ENCODE measurements at places on chromosomes 3 and 15.

GRCh38 chr3:37772773-37773354 is 88.8 kb upstream of the CTDSPL start:
- H3K4me1 ChIP-seq = peaks cover 41% of the 10 kb centered on the region
- H3K27me3 ChIP-seq = peaks cover 8% of the 10 kb centered on the region
- H3K36me3 ChIP-seq = peaks cover 62% of the 10 kb centered on the region

DNA sequence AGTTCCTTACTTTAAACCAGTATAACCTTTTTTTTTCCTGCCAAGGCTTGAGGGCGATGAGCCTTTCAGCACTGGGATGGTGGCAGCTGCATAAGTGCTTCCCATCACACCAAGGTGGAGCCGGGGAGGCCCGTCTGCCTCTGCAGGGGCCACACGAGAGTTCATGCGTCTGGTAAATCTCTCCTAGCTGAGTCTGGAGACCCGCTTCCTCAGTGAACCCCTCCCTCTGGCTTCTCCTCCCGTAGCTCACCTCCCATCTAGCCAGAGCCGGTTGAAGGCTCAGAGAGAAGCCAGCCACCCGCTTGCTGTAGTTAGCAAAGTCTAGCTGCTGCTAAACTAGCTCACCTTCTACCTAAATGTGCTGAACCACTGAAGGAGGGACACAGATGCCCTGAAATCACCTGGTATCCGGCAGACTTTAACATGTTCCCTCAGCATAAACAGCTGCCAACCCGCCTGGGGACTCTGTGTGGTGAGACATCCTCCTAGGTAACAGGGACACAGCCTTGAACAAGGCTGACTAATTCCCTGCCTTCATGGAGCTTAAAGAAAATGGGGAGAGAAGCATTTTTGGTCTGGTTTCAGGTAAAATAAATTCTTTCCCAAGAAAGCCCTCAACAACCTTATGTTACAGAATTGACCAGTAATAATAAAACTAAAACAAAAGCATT is 42.9 kb downstream of the RLBP1 start:
- peaks cover 9% of the 10 kb centered on the region for H3K36me3 ChIP-seq
- no peak overlapping the region for H3K27ac ChIP-seq
- no peaks in the 10 kb centered on the region for H3K4me1 ChIP-seq
- H3K27me3 ChIP-seq = no peaks in the 10 kb centered on the region

DNA sequence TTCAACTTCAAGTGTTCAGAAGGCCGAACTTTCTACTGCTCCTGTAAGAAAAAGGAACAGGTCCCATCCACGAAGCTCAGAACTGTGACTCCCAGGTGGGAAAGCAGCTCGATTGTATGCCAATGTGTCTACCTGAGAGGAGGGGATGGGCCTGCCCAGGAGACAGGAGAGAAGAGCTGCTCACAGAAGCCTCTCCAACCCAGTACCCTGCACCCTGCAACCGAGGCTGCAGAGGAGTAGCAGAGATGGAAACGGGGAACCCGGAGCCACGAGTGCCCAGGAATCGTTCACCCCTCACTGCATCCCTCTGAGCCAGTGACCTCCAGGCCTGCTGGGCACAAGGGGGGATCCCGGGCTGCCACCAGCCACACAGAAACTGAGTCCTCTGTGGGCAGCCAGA is 86.5 kb upstream of the PRR23E start:
- no peak for DNase-seq
- H3K27me3 ChIP-seq = peaks cover 4% of the 10 kb centered on the region
- no peak overlapping the region for H3K4me3 ChIP-seq
- no peaks in the 10 kb centered on the region for H3K4me1 ChIP-seq
- no peaks in the 10 kb centered on the region for H3K36me3 ChIP-seq

DNA sequence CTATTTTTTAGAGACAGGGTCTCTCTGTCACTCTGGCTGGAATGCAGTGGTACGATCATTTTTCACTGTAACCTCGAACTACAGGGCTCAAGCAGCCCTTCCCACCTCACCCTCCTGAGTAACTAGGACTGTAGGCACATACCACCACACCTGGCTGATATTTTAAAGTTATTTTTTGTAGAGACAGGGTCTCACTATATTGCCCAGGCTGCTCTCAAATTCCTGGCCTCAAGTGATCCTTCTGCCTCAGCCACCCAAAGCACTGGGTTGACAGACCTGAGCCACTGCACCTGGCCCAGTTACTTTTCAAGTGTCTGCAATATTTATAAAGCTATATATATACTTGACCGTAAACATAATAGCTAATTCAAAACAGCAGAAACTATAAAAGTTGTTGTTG is 75.0 kb downstream of the PIAS1 start:
- H3K4me3 ChIP-seq = no peak overlapping the region
- no peaks in the 10 kb centered on the region for H3K36me3 ChIP-seq
- no peaks in the 10 kb centered on the region for H3K4me1 ChIP-seq
- H3K27ac ChIP-seq = no peak overlapping the region
- no peaks in the 10 kb centered on the region for H3K27me3 ChIP-seq

GRCh38 chr15:68414206-68414555 is 17.8 kb downstream of the ITGA11 start:
- peaks cover 2% of the 10 kb centered on the region for H3K27me3 ChIP-seq
- no peak overlapping the region for H3K4me3 ChIP-seq
- no peaks in the 10 kb centered on the region for H3K4me1 ChIP-seq

Data from endothelial cell (in vitro differentiated cells).